ENCODE measurements at places on chromosomes 5 and 9.

DNA sequence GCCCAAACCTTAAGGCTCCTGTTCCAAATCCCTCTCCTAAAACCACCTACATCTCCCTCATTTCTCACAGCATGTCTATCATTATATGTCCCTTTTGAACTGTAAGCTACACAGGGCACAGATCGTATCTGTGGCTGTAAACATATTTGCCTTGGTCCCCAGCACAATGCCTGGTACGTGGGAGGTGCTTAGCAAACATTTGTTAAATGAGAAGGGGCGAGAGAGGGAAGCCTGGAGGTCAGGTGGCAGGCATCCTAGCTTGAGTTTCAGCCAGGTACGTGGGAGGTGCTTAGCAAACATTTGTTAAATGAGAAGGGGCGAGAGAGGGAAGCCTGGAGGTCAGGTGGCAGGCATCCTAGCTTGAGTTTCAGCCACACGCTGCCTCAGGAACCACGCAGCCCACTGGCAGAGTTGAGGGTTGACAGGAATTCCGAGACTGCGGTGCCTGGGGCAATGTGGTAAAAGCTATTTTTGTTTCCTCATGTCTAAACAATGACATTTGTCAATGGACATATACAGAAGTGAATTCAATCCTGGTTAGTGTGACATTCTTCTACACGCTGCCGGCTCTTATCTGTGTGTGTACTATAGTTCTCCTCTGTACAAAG, 113.6 kb downstream of the EFNA5 start:
- no peak for DNase-seq

GRCh38 chr5:660491-661030, 32.6 kb downstream of the TPPP start:
- no peak for DNase-seq

GRCh38 chr5:122429545-122430318, 117.7 kb downstream of the SNCAIP start:
- no peak for DNase-seq

- no peak for DNase-seq
These were observed 658 bp downstream of the PDCD1LG2 start for GRCh38 chr9:5510989-5511388.

DNA sequence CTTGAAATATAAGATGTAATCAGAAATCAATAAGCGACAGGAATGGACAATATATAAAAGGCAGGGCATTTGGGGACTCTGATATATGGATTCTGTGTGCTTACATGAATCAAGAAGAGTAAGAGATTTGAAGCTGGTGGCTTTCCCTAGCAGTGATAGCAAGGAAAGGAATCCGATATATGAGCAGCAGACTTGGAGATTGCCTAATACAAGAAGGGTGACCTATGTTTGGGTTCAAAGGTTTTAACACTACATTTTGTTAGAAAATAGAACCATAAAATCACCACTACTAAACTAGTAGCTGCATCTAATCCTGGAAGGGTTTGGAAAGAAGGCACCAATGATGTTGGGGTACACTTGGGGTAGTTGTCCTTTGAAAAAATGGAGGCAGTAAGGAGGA, 2.4 kb upstream of the OR1L3 start:
- no peak for DNase-seq

GRCh38 chr5:98099448-98100105, 673.9 kb upstream of the RGMB start:
- no peak for DNase-seq

GRCh38 chr5:145157841-145158240, 677.3 kb downstream of the PRELID2 start:
- no peak for DNase-seq

GRCh38 chr5:109877670-109878045, 187.9 kb downstream of the MAN2A1 start:
- DNase-seq, result no peak

DNA sequence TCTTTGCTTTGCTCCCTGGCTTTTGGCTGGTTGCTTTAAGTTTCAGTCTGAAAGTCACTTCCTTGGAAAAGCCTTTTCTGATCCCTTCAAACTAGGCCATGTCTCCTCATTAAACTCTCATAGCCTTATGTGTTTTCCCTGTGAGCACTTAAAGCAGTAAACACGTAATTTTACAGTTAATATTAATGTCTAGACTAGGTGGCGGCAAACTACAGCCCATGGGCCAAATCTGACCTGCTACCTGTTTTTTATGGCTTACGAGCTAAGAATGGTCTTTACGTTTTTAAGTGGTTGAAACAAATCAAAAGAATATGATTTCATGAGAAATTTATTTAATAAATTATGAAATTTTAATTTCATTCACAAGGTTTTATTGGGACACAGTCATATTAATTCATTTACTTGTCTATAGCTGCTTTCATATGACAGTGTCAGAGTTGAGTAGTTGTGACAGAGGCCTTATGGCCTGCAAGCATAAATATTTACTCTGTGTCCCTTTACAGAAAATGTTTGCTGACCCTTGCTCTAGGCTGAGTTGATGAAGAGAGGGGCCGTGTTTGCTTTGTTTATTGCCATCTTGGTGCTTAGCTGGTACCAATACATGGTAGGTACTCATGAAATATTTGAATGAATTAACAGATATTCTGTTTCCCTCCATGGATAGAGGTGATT, 7.4 kb downstream of the SLC44A1 start:
- DNase-seq, result no peak

DNA sequence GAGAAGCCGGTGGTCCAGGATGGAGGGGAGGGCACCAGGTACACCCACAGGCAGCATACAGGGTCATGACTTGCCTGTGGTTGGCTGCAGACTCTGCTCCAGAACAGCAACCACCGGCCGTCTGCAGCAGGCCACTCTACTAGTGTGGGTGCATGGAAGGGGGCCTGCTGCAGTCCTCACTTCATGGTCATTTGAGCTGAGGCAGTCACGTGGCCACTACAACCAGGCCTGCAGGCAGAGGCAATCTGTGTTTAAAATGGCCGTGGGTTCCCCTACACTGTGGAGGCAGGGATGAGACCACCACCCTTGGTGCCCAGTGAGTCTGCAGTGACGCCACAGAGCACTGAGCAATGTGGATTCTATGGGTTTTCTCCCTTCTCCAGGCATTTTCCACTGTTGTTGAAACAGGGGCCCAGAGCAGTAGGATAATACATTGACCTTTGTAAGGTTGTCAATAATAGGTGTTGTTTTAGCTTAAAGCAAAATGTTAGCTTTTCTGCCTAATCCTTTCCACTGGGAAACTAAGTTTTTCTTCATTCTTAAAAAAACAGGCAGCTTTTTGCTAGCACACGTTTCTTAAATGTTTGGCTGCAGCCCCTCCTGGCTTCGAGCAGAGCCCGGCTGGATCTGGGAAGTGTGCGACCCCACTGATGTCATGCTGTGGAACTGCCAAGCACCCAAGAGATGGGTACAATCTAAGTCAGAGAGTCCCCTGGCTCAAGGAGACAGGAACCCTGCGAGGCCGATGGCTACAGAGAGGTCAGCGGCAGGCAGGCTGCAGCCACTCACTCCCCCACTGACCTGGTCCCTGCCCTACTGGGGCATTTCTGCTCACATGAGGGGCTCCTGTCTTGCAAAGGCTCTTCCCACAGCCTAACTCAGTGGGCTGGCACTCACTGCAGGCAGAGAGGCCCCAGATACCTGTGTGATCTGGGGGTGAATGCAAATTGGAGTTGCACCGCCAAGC, 21.2 kb downstream of the GADD45G start:
- DNase-seq, result no peak

GRCh38 chr5:179316111-179316551, 29.1 kb downstream of the ADAMTS2 start:
- DNase-seq, result no peak

- DNase-seq, result no peak
These were observed 80.1 kb downstream of the MTREX start for GRCh38 chr5:55387865-55388264.

- no peak for DNase-seq
These were observed 13.9 kb upstream of the UBE2QL1 start for GRCh38 chr5:6434731-6435130.

DNA sequence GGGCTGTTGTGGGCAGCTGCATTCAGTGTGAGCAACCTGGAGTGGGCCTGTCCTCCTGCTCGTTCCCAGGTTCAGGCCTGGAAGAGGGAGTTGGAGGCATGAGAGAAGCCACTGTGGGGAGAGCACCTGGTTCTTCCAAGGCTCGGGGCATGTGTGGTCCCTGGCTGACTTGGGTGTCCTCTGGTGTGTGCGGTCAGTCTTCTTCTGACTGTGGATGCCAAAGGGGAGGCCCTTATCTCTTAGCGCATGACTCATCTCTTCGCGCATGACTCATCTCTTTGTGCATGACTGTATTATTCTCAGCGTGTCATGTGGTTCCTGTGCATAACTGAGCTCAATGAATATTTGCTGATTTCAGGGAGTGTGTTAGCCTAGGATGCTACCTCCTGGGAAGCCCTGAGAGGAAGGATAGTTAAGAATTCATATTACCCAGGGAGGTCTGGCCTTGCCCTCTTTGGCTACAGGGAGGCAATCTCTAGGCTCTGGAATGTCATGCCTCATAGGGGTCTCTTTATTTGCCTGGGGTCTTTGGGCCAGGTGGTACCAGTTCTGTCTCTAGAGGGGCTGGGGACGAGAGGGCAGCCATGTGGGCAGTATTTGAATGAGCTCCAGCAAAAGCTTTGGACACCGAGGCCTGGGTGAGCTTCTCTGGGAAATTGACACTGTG, 188.7 kb downstream of the HSPA4 start:
- no peak for DNase-seq

DNA sequence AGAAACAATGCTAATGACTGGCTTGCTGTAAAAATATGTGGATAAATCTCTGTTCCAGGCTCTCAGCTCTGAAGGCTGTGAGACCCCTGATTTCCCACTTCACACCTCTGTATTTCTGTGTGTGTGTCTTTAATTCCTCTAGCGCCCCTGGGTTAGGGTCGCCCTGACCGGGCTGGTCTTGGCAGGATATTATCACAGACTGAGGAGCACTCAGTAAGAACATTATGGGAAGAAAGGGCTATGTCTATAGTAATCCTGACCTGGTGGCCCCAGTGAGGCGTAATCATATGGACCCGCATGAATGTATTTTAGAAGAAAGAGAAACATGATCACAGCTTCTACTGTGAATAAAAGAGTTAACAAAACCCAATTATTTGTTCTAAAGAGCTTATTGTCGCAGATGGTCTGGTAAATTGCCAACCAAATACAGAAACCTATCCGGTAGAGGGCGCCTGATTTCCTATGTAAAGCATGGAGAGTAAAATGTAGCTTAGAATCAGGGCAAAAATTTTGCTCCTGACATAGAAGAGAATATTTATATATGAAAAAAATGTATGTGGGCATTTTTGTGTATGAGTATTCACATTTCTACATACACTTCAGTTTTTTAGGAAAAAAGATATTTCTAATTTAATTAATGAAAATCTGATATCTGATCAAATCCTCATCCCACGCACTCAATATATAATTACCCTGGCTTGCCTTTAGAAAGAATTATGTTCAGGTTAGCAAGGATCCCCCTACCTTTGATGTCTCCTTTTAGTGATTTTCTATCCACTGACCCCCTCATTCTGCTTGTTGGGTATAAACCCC, 5.8 kb upstream of the IFNA1 start:
- no peak for DNase-seq

DNA sequence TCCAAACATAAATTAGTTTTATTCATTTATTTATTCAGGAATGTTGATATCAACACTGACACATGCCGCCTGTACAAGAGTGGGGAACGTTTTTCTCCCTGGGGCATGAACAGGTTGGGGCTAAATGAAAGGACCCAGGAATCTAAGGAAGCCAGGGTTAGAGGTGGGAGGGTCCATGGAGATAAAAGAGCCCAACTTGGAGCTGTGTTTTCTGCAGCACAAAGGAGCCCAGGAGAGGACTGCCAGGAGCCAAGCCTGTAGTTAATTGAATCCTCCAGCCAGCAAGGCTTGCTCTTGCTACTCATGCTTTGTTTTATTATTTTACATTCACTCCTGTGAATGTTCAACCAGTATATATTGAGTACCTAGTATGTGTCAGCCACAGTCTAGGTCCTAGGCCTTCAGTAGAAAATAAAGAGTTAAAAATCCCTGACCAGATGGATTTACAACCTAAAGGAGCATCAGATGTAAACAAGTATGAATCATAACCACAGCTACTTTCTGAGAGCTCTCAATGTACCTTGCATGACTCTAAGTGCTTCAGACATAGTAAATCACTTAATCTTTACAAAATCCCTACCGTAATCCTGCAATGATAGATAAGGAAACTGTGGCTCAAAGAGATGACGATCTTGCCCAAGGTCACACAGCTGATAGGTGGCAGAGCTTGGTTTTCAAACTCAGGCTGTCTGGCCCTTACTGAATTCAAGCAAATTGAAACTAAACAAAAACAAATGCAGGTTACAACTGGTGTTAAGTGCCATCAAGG, 69.8 kb downstream of the ASTN2 start:
- no peak for DNase-seq

- DNase-seq, result no peak
These were observed 317.5 kb downstream of the SPOCK1 start for GRCh38 chr5:137181667-137182066.

DNA sequence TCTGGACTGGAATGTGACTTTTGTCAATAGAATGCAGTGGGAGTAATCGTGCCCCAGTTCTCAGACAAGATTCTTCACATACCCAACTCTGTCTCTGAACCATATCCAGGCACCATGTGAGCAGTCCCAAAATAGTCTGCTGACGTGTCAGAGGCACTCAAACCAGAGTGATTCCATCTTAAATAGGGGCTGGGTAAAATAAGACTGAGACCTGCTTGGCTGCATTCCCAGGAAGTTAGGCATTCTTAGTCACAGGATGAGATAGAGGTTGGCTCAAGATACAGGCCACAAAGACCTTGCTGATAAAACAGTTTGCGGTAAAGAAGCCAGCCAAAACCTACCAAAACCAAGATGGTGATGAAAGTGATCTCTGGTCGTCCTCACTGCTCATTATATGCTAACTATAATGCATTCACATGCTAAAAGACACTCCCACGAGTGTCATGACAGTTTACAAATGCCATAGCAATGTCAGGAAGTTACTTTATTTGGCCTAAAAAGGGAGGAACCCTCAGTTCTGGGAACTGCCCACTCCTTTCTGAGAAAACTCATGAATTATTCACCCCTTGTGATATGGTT, 16.9 kb upstream of the PLCXD3 start:
- no peak for DNase-seq

DNA sequence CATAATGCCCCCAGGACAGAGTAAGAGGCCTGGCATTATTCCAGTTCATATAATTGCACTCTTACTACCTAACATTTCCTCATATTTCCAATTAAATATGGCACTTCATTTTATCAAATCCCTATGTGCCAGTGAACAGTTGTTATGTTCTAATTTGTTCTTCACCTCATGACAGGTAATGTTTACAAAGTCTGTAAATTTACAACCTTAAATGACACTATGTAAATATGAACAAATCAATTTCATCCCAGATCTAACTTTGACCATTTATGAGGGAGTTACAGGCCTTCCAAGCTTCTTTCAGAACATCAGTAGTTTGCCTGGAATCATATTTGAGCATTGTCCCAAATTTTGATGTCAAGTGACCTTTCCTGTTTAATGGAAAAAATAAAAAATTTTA, 592.6 kb upstream of the CDH6 start:
- no peak for DNase-seq

GRCh38 chr5:58751222-58751837, 168.5 kb downstream of the RAB3C start:
- DNase-seq, result no peak

GRCh38 chr9:109812818-109813281, 32.9 kb downstream of the PALM2AKAP2 start:
- no peak for DNase-seq

- DNase-seq, result no peak
These were observed 272.1 kb downstream of the TLE1 start for GRCh38 chr9:81417299-81417675.

All from activated CD8-positive, alpha-beta memory T cell treated with anti-CD3 and anti-CD28 coated beads for 1 hour (primary cell).